ENCODE measurements at places on chromosomes 5 and 9. TPM values are rescaled to one million over a fixed set of nuclear protein-coding genes. Genes with fewer than 3 reads are reported as not detected.

PLAC8L1 gene
- total RNA-seq: not detected

FAM163B gene
- total RNA-seq: not detected

PCDH12 gene
- 0.14 TPM for total RNA-seq

DNA sequence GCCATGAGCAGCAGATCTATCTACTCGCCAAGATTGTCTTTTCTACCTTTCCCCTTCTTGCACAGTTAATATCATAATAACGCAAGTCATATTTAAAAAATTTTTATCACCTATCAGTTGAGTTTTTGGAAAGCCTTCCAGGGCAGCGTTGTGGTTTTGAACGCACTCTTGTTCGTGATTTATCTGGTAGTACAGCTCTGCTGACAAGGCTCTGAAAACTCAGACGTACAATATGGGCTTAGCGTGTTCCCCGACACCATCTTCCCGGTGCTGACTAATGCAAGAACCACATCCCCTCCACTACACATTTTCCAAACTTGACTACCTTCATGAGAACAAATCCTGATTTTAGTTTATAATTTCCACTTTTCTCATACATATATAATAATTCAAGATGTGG is 1.6 kb upstream of the NFIL3 start:
- no peak for DNase-seq

DNA sequence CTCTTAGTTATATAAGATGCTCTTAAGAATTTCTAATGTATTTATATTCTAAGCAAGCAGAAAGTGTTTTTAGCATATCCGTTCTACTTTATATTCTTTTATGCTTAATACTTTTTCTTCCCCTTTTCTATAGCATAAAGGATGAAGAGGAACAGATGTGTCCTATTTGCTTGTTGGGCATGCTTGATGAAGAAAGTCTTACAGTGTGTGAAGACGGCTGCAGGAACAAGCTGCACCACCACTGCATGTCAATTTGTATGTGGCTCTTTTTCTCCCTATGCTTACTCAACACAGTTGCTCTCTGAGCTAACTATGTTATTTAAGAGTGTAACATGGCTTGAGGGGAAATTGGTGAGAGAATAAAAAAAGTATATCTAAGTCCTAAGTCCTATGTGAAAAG is 37.6 kb upstream of the SETD9 start:
- no peak for DNase-seq

- no peak for DNase-seq
These were observed 331.0 kb downstream of the GADD45G start for GRCh38 chr9:89935801-89936200.

DEPDC1B gene
- total RNA-seq: 30.0 TPM
